ENCODE measurements at places on chromosomes 4 and X. TPM values are rescaled to one million over a fixed set of nuclear protein-coding genes. Genes with fewer than 3 reads are reported as not detected.

The CRMP1 gene
- total RNA-seq: not detected

The LRCH2 gene
- total RNA-seq: not detected

The TAF7L gene
- total RNA-seq: not detected

The SLC25A53 gene
- 5.2 TPM for total RNA-seq

The FAM47B gene
- total RNA-seq: not detected

The CTSO gene
- 4.7 TPM for total RNA-seq

The RAB39B gene
- total RNA-seq: 13.1 TPM

The C4orf36 gene
- total RNA-seq: not detected

The SMIM10 gene
- total RNA-seq: 3.2 TPM

The ATOH1 gene
- not detected for total RNA-seq

The MED14 gene
- 38.8 TPM for total RNA-seq

The MAGEB3 gene
- total RNA-seq: not detected

The OPN1LW gene
- total RNA-seq: not detected

The IL2RG gene
- 231 TPM for total RNA-seq

The IRF2 gene
- 49.1 TPM for total RNA-seq

The CD38 gene
- 42.1 TPM for total RNA-seq

The MTNR1A gene
- not detected for total RNA-seq

The FAM149A gene
- 0.52 TPM for total RNA-seq

The TMEM154 gene
- 18.3 TPM for total RNA-seq

The CORIN gene
- not detected for total RNA-seq

The ARSJ gene
- not detected for total RNA-seq

The BDH2 gene
- total RNA-seq: 13.8 TPM

The FAT1 gene
- 0.02 TPM for total RNA-seq

The L1CAM gene
- 0.29 TPM for total RNA-seq

The MAGEA8 gene
- not detected for total RNA-seq

The PNCK gene
- total RNA-seq: 1.0 TPM

The TCP11X2 gene
- total RNA-seq: not detected

The CPEB2 gene
- total RNA-seq: 4.0 TPM

The ADH6 gene
- not detected for total RNA-seq

The HSFX1 gene
- total RNA-seq: 0.25 TPM
